ENCODE measurements at places on chromosomes 4 and X.
A peak's percentile ranks its signal among the peaks of the same experiment; 100 is the strongest.

- DNase-seq: no peak
These were observed 628.8 kb downstream of the SPRY1 start for GRCh38 chr4:124025428-124025827.

DNA sequence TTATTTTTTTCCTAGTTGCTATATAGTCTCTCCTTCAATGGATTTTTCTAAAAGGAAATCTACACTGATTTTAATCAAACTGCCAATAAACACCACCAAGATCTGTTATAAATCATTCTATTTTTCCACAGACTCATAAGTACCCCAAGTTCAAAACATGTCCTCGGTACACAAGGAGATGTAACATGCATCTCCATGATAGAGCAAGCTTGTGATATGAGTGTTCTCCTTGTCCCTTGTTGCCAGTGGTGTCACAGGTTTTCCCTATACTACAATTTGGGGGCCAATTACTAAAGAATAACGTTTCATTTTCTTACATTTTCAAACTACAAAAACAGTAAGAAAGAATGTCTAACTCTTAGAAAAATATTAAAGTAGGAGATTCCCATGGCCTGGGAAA lies 491 bp downstream of the ARHGEF6 start:
- DNase-seq: no peak

DNA sequence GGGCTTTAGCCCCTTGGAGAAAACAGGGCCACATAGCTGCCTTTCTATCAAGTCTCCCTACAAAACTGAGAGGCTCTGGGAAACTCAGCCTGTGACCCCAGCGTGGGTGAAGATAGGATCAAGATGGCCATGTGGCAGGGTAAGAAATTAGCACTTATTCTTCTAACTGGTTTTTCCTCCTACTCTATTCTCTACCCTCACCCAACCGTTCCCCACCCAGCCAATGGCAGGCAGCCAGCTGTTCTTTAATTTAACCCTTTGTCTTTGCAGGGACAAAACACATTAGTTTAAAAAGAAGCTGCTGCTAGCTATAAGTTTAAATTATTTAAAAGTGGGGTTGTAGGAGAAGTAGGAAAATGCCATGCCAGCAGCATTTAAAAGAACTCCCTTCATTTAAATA lies 2.8 kb downstream of the CLCN5 start:
- no peak for DNase-seq

- DNase-seq: no peak
These were observed 15.5 kb upstream of the CYLC1 start for GRCh38 chrX:83845397-83845796.

DNA sequence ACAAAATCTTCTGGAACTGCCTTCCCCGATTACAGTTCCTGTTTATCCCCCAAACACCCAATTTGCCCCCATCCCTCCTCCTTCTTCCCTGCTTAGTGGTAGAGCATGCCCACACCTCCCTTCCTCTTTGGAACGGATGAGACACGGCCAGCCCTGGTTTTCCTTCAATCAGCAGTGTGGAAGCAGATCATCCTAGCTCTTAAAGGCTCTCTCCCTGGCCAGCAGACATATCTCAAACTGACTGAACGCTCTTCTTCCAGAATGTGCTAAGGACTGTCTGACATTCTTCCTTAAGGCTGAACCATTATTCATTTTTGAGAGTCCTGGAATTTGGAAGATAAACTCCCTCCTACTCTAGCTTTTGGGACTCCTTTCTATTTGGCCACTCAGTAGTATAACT lies 161.1 kb downstream of the TRIML1 start:
- no peak for DNase-seq

DNA sequence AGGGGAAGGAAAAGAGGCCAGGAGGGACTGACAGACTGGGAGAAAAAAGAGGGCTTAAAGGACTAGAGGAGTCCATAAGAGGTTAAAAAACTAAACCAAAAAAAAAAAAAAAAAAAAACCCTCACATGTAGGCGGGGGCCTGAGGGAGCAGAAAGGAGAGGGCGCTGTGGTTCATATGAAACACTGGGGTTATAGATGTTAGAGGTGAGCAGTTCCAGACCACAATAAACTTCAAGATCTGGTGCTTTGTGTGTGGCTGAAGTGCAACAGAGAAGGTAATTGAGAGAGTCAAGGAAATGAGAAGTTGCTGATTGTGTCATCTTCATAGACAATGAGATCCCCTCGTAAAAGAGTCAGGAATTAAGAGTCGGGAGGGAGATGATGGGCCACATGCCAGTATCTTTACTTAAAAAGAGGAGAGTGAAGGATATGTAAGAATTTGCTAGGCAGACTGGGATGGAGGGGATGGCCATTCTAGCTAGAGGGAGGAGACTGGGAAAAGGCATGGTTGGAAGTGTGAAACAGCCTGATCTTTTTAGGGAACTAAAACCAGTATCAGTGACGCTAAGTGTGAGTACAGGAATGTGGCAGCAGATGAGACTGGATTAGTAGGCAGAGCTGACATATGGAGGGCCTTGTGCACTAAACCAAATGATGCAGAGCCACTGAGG lies 18.4 kb upstream of the OGT start:
- DNase-seq: peak; percentile 45

DNA sequence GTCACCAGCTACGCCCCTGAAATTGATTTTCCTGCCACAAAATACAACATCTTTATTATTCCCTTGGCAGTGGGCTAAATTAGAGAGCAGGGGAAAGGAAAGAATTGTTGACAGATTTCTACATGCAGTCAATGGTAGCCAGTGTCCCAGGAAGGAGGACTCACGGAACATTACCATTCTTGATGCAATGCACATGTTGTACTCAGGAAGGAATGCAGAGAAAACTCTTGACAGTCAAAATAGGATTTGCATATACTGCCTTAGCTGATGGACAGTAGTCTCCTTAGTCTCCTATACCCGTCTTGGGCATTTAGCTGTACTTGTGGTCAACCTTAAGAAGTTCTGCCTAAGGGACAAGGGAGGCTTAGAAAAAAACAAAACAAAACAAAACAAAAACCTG lies 158.0 kb upstream of the GYPA start:
- DNase-seq: no peak

DNA sequence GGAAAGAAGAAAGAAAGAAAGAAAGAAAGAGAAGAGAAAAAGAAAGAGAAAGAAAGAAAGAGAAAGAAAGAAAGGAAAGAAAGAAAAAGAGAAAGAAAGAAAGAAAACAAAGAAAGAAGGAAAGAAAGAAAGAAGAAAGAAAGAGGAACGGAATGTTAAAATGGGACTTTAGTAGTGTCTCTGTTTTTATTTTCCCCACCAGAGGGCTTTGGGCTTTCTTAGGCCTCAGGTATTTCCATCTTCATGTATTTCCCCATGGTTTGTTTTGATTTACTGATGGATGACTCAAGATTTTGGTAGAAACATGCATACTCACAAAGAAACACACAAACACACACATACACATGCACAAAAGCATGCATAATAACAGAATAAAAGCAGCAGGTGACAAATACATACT lies 181.2 kb downstream of the AFF2 start:
- DNase-seq: no peak

GRCh38 chr4:115187136-115187535 lies 73.7 kb upstream of the NDST4 start:
- no peak for DNase-seq

GRCh38 chrX:103329991-103330390 lies at the start of gene TCEAL7:
TSS of gene TCEAL7 (plus strand) at chrX:103330239. CDS start at chrX:103331404, 1,165 bp downstream.
- DNase-seq: no peak

- DNase-seq: no peak
These were observed 39.3 kb upstream of the SPINK2 start for GRCh38 chr4:56860781-56861180.

DNA sequence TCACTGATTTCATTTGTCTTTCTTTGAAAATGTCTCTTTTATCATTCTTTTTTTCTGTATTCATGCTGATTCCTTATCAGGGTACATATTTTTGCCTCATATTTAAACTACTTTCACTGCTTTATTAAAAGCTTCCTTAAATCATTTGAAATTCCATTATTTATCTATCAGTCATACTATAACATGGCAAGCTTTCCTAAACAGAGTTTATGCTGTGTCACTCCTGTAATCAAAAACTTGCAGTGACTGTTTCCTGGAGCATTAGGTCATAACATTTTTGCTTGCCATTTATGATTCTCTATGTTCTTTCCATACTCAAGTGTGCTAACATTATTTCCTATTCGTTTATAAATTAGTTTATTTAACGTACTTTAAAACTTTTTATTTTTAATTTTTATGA lies 203.7 kb downstream of the BMPR1B start:
- no peak for DNase-seq

DNA sequence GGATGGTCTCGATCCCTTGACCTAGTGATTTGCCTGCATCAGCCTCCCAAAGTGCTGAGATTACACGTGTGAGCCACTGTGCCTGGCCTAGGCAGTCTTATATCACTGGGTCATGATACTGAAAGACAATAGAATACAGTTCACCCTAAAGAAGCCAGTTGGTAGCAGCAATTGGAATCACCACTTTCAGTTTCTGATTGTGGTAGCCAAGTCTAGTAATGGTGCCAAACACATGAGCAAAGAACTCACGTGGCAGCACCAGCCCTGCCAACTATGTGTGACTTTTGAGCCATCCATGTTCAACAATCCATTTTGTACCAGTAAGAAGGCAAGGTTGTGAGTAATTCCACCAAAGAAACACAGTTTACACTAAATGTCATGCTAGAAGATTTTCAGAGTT lies 548.4 kb downstream of the KLHL13 start:
- DNase-seq: no peak

DNA sequence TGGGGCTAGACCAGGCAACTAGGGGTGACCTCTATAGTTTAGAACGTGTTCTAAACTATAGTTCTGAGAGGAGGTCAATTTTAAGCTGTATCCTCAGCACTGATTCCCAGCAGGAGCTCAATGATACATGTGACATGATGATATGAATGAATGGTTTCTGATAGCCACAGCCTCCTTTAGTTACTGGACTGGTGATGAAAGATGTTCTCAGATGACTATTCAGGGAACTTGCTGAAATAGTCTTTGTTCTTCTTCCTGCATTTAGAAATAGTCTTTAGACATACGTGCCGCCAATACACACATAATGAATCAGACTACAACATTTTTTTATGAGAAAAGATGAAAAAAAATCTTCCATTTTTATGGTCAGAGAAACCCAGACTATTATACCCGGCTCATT lies 116.3 kb upstream of the TMEM150C start:
- no peak for DNase-seq

GRCh38 chr4:141642063-141642462 lies 5.7 kb downstream of the IL15 start:
- DNase-seq: no peak

GRCh38 chr4:150145090-150145945 lies 67.1 kb downstream of the DCLK2 start:
- DNase-seq: no peak

DNA sequence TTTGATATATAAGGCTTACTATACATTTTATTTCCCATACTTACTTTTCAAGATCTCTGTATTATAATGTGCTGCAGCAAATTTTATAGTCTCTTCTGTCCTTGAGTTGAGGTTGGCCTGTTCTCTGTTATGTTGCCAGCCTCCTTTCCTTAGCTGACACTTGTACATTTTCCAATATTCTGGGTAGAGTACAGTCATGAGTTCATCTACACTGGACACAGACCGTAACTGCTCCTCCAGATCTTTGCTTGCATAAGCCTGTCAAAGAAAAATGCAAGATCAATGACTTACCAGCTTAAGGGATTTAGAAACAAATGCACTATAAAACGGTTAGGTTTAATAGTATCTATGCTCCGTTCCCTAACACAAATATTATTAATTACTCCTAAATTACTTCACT lies 63.2 kb downstream of the VEGFC start:
- no peak for DNase-seq

GRCh38 chr4:24736066-24736465 lies 59.3 kb upstream of the SOD3 start:
- DNase-seq: no peak

DNA sequence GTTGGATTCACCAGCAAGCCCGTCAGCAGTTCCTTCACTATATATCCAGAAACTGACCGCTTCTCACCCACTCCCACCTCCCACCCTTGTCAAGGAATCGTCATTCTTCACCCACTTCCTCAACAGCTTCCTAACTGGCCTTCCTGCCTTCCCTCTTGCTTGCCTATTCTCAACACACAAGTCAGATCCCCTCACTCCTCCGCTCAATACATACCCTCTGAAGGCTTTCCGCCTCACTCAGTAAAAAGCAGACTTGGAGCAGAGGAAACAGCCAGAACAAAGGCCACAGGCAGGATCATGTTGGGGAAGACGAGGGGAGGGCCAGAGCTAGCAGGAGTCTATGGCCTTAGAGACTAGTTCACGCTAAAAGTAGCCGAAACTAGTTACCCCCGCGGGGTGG lies 23.7 kb downstream of the RWDD4 start:
- no peak for DNase-seq

DNA sequence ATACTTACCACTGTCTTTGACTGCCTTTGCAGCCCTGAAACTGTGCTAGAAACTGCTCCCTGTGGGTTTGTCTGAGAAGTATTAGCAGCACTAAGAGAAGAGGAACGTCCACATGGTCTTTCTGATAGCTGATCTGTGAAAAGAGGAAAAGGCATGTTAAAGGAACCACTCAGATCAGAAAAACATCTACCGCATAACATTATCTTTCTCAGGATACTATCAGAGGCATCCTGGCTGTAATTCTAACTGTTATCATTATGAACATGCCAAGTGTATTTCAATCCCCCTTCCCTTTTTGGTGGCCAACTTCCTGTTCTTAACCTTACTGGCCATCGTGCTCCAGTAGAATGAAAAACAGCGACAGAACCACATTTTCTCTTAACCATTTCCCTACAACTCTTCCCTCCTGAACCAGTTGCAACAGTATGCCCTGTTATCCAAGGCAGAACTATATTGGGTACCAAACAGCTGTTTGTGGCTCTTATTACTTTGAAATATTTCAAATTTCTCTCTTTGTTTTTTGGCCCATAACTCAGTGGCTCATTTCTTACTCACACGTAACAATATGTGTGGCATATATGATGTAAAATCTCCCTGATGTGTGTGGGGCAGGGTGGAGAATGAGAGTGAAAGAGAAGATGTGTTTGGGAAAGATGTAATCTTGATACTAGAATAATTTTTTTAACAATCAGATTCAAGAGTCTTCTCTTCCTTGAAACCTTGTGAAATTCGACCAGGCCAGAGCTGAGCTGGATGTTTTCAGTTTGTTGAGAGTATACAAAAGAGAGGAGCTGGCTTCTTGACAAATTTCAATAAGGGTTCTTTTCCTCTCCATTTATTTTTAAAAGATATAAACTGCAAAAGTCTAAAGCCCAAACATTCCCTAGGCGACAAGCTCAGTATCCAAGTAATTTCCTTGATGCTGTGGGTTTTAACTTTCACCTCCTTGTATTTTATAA lies 35.2 kb downstream of the ARHGEF6 start:
- DNase-seq: no peak

- peak; percentile 26 for DNase-seq
These were observed at the start of gene RASSF6 for GRCh38 chr4:73620115-73620792. TSS of gene RASSF6 (minus strand) at chr4:73620436. CDS start at chr4:73611795, 8,641 bp downstream.

DNA sequence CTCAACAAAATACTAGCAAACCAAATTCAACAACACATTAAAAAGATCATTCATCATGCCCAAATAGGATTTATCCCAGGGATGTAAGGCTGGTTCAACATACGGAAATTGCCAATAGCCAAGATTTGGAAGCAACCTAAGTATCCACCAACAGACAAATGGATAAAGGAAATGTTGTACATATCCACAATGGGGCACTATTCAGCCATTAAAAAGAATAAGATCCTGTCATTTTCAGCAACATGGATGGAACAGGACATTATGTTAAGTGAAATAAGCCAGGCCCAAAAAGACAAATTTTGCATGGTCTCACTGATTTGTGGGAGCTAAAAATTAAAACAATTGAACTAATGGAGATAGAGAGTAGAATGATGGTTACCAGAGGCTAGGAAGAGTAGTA lies 82.0 kb upstream of the FAM241A start:
- no peak for DNase-seq

GRCh38 chrX:8404926-8405325 lies 59.7 kb upstream of the VCX3B start:
- no peak for DNase-seq

- no peak for DNase-seq
These were observed 61.5 kb downstream of the NSD2 start for GRCh38 chr4:1932736-1933135.

Data from CD4-positive, alpha-beta T cell treated with Interleukin-17A for 4 hours (primary cell).